ENCODE measurements at places on chromosomes 4 and X.

DNA sequence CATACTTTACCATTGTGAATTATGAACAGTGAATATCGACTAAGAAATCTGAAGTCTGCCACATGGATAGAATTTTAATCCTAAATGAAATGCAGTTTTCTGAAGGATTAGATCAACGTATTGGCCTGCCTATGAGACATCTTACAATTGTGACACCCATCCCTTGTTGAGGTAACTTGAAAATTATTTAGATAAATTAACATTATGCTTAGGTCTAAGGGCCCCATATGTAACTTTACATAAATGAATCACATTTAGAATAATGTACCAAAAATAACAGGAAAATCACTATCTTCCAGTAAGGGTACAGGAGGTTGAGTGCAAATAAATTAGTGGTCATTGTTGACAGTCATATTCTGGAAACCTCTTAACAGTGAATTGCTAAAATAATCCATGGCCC lies 13.5 kb downstream of the XAGE5 start:
- no peak for DNase-seq

DNA sequence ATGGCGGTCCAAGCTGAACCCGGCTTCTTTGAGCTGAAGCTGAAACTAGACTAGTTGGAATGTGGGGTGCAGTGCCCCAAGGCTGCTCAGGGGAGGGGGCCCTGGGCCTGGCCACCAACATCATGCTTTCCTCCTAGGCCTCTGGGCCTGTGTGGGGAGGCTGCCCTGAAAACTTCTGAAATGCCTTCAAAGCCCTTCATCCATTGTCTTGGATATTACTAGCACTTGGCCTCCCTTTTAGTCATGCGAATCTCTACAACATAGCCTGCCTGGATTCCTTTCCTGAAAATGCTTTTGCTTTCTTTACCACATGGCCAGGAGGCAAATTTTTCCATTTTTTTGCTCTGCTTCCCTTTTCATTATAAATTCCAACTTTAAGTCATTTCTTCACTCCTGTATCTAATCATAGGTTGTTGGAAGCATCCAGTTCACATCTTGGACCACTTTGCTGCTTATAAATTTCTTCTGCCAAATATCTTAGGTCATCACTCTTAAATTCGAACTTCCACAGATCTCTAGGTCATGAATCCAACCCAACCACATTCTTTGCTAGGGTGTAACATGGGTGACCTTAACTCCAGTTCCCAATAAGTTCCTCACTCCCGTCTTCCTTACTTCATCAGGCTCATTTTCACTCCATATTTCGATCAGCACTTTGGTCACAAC lies 103.4 kb downstream of the DDIT4L start:
- no peak for DNase-seq

GRCh38 chr4:187632260-187632995 lies 363.1 kb upstream of the ZFP42 start:
- DNase-seq, result no peak

DNA sequence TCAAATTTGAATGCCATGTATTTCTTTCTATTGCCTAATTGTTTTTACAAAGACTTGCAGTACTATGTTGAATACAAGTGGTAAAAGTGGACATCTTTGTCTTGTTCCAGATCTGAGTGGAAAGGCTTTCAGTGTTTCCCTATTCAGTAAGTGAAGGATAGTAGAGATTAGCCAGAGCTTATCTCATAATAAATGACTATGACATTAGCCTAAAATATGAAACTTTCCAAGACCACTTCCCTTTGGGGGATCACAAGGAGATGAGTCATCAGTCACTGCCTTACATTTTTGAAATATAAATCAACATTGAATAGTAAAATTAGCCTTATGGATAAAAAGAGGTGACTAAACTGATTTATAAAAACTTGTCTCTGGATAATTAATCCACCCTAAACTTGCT lies 554.1 kb upstream of the MAGEB2 start:
- DNase-seq, result no peak

GRCh38 chrX:44234541-44234940 lies 108.9 kb downstream of the EFHC2 start:
- DNase-seq, result no peak
